ENCODE measurements at places on chromosomes 2 and 18.

DNA sequence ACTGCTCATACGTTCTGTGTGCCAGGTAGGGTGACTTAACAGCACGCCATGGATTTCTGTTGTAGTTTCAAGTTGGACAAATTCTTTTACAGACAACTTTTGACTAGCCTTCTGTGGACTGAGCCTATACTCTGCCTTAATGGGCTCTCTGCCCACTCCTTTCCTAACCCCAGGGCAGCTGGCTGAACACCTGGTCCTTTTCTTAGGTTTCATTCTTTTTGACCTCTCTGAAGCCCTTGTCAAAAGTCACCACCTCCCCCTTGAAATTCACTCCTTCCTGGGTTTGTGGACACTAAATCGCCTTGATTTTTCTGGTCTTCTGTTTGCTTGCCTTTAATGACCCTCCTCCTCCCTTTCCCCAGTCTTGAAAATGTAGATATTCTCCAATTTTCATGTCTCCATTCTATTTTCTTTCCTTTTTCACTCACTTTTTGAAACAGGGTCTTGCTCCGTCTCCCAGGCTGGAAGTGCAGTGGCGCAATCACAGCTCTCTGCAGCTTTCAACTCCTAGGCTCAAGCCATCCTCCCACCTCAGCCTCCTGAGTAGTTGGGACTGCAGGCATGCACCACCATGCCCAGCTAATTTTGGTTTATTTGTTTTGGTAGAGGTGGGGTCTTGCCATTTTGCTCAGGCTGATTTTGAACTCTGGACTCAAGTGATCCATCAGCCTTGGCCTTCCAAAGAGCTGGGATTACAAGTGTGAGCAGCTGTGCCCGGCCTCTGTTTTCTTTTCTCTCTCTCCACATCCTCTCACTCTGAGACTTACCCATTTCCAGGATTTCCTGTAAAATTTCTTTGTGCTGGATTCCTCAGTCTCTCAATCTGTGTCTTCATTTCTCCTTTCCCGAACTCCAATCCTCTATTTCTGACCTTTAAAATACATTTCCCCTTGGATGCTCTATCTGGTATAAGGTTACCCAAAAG is 112.9 kb downstream of the PLB1 start:
- no peak for DNase-seq

DNA sequence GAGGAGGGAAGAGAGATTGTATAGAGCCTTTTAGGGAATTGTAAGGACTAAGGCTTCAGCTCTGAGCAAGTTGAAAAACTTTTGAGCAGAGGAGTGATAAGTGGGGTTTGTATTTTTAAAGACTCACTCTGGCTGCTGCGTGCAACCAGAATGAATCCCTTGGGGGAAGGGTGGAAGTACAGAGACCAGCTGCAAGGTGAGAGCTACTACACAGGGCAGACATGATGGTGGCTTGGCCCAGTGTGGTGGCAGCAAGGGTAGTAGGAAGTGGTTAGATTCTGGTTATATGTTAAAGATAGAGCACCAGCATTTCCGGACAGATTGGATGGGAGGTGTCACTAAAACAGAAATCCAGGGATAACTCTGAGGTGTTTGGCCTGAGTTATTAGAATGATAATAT is 10.1 kb upstream of the SESTD1 start:
- DNase-seq: no peak

DNA sequence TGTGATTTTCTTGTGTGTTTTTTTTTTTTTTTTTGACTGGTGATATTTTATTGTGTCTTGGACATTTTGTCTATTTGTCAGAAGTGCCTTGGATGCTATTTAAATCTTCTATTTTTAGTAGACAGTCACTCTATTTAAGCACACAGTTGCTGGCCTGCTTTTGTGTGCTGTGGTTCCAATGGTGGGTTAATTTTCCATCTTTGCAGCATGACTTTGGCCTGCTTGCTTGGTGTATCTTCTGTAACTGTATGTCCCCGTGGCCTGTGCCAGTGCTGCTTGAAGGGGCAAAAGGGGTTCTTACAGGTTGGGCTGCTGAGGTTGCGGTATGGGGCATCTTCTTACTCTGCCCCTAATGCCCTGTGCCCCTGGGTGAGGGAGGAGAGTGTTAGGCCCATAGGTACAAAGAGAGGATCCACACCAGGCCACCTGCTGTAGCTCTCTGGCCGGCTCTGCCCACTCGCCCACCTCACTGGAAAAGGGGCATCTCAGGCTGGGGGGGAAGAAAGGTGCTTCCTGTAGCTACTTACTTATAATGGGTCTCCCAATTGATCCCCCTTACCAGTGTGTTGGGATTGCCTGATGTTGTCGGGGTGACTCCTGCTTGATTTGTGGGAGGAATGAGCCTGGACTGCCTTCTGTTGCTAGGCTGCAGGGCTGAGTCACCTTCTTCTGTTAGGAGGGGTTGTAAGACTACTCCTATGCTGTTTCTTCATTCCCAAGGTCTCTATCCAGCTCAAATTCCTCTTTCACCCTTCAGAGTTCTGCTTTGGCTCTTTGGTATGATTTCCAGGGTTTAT is 490.0 kb upstream of the HS6ST1 start:
- DNase-seq: no peak

GRCh38 chr2:82120654-82121053 is 1816.1 kb upstream of the LRRTM1 start:
- DNase-seq: no peak

- DNase-seq: no peak
Measured at GRCh38 chr2:134232461-134232860, 21.4 kb upstream of the MGAT5 start.

Measured in liver (tissue), 10 donors.